ENCODE measurements at places on chromosomes 4 and X.

- DNase-seq = no peak
Observed at GRCh38 chrX:623268-623598, 7.4 kb upstream of the SHOX start.

DNA sequence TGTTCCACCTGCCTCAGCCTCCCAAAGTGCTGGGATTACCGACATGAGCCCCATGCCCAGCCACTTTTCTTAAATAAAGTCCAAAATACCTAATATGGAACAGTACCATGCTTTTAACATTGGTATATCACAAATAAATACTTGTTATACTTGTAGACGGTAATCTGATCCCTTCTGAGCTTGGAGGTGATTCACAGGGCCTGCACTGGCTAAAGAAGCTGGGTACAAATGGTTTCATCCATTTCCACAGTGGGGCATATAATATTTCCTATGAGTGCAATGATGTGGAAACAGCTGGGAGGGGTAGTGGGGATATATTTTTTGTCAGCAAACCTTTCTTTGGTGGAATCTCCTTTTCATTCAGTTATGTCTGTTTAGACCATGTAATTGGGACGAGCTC, 35.8 kb downstream of the PLK4 start:
- no peak for DNase-seq

GRCh38 chrX:120604361-120604782, 471 bp downstream of the MCTS1 start:
- DNase-seq = no peak

DNA sequence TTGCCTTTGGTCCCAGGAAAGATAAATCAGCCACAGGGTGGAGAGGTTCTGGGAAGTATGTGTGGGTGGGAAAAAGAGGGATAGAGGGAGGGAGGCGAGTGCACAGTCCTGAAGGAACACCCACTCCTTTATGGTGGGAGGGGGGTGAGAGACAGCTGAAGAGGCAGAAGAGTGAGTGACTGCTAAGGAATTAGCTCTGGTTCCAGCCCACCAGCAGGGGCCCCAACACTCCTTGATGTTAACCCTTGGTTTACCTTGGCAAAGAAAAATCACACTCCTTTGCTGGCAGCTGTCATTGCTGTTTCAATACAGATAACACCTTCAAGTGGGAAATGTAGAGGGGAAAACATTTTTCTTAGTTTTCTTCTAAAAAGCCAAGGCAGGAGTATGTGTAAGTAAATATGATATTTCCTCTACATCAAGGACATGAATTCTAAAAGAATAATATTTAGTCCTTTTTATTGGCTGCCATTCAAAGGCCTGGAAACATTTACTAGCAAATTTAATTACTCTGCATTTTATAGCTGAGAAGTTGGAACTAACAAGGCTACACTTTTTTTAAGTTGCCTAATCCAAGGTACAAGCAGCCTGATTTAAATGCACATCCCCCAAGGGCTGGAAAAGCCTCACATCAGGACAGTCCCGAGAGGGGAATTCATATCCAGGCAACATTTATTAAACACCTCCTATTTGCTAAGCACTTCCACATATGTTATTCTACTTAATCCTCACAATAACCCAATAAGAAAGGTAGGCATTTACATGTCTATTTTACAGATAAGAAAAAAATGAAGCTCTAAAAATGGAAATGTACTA, 81.7 kb downstream of the HS6ST2 start:
- DNase-seq = no peak

DNA sequence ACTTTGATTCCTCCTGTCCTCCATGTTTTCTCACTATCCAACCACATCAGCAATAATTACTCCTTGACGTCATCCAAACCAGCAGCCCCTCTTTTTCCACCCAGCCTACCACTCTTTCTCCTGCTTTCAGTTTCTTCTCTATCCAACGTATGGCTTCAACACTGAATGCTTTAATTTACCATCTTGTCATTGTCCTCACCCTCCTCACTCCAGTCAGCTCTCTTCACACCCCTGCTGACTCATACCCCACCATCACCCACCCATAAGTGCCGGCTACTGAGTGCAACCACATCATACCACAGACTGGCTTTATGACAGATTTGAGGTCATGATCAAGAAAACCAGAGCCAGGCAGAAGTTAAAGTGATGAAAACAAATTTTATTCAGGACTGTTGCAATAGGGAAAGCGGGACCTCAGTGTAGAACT, 9.8 kb upstream of the ANXA5 start:
- DNase-seq = peak; percentile 57

DNA sequence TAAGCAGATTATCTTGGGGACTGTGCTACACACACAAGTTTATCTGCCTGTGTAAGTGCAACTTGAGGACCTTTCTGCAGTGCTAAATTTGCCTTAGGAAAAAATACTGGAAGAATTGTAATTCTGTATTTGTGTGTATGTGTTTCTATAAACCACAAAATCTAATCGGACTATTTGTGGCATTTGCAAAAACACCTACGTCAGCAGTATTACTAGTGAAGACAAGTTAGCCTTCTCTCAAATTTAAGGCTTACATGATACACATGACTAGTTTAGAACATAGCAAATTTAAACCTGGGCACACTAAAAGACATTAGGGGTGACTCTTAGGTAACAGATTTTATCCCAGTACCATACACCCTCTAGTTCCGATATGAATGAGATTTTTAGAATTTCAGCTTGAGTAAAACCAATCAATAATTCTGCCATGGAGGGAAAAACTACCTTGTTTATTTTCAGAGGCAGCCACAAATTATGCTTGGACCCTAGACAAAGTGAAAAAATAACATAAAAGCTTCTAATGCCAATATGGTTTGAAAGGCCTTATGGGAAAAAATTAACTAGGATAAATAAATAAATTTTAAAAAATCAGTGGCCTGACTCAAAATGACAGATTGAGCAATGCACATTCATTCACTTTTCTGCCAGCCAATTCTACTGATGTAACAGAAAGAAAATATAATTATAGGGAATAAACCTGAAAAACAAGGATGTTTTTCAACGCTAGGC, 176.4 kb downstream of the SNCA start:
- no peak for DNase-seq

DNA sequence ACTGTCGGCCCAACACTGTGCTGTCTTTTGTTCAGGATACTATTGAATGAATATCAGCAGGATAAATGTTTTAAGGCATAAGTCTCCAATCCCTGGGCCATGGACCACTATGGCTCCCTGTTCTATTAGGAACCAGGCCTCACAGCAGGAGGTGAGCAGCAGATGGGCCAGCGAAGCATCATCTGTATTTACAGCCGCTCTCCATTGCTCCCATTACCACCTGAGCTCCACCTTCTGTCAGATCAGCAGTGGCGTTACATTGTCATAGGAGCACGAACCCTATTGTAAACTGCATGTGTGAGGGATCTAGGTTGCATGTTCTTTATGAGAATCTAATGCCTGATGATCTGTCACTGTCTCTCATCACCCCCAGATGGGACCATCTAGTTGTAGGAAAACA, 3.7 kb upstream of the APLN start:
- no peak for DNase-seq

DNA sequence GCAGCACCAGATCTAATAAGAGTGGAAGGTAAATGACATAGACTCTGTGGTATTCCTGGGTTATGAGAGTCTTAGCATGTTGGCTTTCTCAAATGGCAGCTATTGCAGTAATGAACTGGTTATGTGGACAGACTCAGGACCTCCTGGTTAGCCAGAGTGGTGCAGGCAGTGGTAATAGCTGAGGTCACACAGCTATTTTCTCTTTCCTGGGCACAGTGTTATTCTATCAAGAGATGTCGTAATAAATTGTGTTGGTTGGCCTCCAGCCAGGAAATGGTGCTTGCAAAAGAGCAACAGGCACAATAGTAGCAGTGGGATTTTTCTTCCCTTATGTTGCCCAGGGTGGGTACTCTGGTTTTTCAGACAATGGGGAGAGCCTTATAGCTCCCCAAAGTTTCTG, 279.2 kb upstream of the FGF16 start:
- DNase-seq = no peak

DNA sequence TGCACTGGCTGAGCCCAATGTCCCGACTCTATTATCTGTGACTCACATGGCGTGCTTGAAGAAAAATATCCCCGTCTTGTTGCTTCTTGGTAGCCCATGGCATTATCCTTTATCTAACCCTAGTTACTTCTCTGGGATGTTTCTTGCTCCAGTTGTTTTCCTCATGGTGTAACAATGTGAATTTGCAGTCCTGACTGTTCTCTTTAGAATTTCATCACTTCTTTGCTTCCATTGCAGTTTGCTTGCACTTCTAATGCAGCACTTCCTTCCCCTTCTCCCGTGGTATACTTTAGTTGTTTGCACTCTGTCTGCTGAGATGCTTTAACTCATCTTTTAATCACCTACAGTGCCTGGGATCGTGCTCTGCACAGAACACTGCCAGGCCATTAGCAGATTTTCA, 126.9 kb downstream of the MAML3 start:
- no peak for DNase-seq

GRCh38 chrX:54427837-54428424, 12.3 kb upstream of the TSR2 start:
- DNase-seq = no peak

DNA sequence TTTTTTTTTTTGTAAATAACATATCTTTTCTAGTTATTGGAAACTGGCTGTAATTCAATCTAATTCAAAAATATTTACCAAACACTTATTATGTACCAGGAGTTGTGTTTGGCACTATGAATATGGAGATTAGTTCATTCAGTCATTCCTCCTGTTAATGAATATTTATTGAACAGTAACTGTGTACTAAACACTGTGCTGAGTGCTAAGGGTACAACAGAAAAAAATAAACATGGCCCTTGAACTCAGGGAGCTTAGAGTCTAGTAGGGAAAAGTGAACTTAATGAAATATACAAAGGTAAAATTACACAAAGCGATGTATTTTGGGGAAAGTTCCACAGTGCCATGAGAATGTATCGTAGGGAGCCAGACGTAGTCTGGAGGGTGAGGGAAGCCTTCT, 87.1 kb downstream of the STK32B start:
- DNase-seq = no peak

DNA sequence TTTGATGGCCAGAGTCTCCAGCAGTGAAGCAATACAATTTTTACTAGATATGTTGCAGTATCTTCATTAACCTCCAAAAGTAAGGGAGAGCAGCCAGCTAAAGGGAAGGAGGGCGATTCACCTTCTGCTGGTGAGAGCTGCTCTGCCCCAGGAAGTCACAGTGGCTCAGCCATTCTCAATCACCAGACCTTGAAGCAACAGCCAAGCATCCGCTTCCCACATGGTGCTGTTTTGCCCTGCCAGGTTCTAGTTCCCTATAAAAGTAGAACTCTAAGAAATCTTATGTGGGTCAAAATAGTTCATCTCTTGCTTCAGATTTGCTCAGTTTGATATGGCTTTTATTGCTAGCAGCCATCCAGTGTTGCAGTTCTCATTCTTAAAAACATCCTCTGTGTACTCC, 166.8 kb downstream of the STIM2 start:
- no peak for DNase-seq

All from activated gamma-delta T cell treated with anti-CD3 and anti-CD28 coated beads, Interleukin-2, amount 50 U/mL, for 16 hours (primary cell).